ENCODE measurements at places on chromosomes 5 and 9.

- DNase-seq = no peak
These were observed 27.9 kb upstream of the MGAT1 start for GRCh38 chr5:180830253-180831138.

DNA sequence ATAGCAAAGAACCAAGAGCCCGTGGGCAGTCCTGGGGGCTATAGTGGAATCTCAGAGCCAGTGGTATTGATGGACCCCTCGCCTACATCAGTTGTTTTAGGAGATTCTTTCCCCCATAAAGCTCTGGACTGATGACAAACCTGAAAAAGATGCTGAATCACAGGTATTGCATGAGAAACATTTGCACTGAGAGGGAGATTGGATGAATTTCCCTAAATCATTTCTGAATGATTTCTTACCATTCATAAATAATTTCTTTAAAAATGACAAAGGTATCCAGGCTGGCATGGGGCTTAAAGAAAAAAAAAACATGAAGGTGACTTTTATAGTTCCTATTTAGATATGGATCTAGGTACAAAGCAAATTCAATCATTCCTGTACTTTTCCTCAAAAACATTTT, 54.0 kb upstream of the SLIT3 start:
- no peak for DNase-seq

- no peak for DNase-seq
These were observed 99.0 kb downstream of the RALGPS1 start for GRCh38 chr9:127013597-127013996.

GRCh38 chr5:114418176-114419066, 56.6 kb downstream of the KCNN2 start:
- no peak for DNase-seq

- no peak for DNase-seq
These were observed 6.5 kb downstream of the ZNF462 start for GRCh38 chr9:106869458-106869857.

GRCh38 chr9:77906991-77907390, 124.6 kb downstream of the GNAQ start:
- DNase-seq = no peak

- DNase-seq = no peak
These were observed 935.7 kb upstream of the NUDT12 start for GRCh38 chr5:104498281-104498680.

DNA sequence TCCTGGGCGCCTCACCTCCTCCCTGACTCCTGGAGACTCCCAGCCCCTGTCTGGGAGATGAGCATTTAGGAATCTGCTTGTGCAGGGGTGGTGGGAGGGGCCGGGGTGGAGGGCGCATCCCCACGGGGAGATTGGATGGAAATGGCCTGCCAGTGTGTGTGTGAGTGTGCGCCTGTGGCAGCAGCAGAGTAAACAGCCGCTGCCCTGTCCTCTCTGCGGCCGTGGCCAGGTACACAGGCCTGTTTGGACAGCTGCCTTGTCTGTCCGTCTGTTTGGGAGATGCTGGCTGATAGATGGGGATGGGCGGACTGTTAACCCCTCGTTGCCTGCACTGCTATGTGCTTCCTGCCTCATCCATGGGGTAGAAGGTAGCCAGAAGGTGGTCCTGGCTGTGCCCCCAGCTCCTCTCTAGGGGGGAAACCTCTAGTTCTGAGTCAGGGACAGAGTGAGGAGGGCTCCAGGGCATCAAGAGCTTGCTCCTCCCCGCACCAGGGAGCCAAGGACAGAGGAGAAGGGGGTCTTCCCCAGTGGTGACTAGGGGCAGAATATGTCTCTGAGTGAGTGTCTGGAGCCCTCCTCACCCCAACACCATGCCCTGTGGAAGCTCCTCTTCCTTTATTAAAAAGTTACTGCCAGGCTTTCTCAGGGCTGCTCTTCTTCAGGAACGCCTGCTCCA, 60.1 kb downstream of the LMX1B start:
- DNase-seq = no peak

DNA sequence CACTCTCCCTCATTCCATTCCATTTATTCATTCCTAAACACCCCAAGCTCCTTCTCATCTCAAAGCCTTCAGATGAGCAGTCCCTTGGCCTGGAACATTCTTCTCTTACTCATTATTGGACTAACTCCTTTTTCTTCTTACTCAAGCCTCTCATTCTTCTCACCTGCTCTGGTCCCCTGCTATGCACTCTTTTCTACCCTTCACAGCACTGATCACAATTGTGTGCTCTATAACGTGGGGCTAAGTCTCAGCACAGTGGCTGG, 212.4 kb downstream of the MAPKAP1 start:
- DNase-seq = no peak

- no peak for DNase-seq
These were observed 15.2 kb upstream of the SPIN1 start for GRCh38 chr9:88373045-88373444.

- no peak for DNase-seq
These were observed 1081.6 kb upstream of the ACO1 start for GRCh38 chr9:31302620-31303418.

GRCh38 chr9:124455820-124456219, 5.6 kb downstream of the ADGRD2 start:
- no peak for DNase-seq

DNA sequence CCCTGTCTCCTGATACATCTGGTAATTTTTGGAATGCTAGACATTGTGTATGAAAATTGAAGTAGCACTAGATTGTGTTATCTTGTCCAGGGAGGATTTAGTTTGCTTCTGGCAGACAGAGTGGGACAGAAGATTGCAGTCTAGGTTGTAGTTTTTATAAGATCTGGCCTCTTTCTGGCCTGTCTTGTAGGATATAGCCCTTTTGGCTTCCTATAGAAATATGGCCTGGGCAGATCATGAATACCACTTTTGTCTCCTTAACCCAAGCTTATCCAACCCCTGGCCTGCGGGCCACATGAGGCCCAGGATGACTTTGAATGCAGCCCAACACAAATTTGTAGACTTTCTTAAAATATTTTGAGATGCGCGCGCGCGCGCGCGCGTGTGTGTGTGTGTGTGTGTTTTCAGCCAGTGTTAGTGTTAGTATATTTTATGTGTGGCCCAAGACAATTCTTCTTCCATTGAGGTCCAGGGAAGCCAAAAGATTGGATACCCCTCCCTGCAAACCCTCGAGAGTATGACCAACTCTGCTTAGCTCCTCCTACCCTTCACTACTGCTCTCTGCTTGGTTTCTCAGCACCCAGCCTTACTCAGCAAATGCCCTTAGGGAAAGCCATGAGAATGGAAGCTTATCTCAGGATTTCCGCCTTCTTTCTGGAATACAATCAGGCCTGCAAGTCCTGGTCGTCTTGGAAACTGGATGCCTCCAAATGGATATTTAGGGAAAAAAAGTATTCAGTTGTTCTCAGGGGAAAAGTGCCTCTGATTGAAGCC, 26.5 kb downstream of the ANKRD33B start:
- DNase-seq = no peak

GRCh38 chr5:32583582-32584232, 1.6 kb upstream of the SUB1 start:
- DNase-seq = no peak

DNA sequence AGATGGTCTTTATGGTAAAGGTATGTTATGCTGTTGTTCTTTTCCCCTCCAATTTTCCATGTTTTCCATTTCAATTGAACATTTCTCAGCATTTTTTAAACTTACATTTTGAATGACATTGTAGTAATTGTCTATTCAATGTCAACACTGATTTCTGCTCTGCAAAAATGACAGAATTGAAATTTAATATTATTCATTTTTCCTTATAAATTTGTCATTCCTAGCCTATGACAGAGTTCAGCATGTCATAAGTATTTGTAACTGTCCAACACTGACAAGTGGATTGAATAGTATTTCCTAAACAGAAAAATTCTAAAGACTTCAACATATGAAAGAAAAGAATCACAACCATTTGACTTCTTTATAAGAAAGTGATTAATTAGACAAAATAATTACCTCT, 1478.3 kb upstream of the CDH6 start:
- DNase-seq = no peak

DNA sequence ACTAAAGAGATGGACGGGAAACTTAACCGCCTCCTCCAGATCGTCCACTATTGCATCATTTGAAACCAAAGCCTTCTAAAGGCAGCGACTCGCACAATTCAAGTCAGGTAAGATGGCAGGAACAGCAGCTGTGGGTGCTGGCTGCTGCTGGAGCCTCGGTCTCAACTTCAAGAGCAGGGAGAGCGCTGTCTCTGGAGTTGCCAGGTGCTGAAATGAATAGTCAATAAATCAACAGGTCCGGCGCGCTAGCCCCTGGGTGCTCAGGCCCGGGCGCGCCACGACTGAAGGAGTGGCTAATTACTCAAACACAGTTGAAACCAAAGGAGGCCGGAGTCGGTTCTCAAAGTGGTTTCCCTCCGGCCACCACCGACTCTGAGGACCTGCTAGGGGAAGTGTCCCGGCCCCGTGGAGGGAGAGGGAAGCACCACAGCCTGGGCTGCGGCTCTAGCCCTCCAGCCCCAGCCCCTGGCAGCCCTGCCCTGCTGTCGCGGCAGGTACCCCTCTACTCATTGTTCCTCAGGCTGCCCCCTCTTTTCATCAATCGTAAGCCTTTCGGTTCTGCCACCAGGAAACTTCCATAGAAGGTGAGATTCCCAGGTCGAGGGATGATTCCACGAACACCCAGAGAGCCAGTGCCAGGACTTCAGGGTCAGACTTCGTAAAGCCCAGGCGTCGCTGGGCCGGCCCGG, 804 bp downstream of the TTC39B start:
- DNase-seq = no peak

DNA sequence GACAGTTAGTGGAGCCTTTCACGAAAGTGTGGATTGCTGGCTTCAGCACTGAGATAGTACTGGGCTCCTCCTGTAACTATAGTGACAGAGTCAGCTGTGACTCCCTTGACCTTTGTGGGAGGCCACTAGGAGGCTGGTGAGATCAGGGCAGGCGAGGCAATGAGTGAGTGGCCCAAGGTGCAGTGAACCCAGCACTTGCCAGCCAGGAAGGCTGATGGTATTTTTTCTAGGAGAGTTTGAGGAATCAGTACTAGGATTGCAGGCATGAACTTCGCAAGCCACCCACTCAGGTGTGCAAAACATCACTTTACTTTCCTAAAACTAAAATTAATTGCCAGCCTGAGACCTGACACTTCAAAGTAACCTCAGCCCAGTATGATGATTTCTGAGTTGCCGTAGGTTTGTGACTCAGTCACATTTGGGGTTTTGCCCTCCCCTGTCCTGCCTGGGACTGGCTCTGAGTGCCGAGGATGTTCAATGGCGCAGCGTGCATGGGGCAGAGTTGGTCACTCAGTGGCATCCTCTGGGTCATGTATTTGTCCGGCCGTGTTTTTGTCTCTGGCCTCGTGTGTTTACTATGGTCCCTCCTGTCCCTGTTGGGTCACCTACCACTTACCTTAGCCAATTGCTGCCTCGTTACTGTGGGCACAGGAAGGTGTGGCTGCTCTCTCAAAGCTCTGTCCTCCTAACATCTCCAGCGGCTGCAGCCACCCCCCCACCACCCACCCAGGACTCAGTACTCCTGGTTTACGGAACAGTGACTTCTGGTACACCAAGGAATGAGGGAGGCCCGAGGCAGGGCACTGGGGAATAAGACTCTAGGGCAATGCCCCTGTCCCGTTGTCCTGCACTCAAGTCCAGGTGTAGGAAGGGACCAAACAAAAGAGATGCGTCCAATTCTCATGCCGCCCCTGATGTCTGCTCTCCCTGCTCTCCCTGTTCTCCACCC, 67.2 kb downstream of the IL31RA start:
- DNase-seq = no peak

GRCh38 chr9:112203536-112203935, 28.4 kb upstream of the SUSD1 start:
- DNase-seq = no peak

Measured in NCI-H1048 (cell line).